ENCODE measurements at places on chromosomes 16 and 17.

DNA sequence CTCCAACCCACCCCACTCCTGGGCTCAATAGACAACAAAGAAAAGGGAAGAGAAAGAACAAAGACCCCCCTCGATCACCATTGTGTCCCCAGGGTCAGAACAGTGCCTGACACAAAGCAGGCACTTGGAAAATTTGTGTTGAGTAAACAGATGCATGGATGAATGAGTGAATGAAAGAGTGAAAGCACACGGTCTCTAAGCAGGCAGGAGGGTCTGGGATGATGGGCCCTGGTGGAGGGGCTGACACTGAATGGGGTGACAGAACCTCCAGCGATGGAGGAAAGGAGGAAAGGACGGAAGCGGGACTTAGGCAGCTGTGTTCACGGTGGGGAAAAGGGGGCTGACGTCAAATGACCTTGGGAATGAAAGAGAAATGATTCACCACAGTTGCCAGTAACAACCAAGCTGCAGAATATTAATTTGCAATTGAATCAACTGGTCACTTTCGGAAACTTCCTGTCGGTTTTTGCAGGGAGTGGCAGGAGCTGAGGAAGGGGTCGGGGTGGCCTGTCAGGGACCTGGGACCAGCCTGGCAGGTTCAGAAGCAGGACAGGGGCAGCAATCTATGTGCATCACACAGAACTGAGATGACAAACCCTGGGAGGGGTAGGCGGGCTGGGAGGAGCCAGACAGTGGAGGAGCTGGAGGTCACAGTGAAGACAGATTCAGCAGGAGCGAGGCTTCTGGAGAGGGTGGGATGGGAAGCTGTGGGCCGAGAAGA, 6.7 kb upstream of the GAST start:
- DNase-seq, result no peak

- no peak for DNase-seq
Observed at GRCh38 chr17:14605267-14605599, 304.4 kb downstream of the HS3ST3B1 start.

GRCh38 chr17:77849239-77849638, 109.3 kb upstream of the TNRC6C start:
- DNase-seq, result no peak

GRCh38 chr17:68033636-68034451, 1.7 kb upstream of the KPNA2 start:
- no peak for DNase-seq

DNA sequence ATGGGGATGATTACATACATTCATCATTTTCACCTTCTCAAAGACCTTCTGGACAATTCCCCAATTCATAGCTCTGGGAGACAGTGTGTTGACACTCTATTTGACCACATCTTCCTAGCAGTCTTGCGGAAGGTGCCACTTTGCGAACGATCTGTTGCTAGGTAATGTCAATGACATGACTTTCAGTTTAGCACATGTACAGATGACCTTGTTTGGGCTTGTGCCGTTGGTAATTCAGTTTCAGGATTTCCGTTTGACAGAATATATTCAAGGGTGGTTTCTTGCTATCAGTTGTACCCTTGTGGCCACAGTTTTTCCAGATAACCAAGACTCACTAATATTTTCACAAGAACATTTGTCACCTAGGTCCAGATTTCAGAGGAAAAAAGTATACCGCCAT, 478.2 kb downstream of the WWOX start:
- peak; percentile 1 for DNase-seq

DNA sequence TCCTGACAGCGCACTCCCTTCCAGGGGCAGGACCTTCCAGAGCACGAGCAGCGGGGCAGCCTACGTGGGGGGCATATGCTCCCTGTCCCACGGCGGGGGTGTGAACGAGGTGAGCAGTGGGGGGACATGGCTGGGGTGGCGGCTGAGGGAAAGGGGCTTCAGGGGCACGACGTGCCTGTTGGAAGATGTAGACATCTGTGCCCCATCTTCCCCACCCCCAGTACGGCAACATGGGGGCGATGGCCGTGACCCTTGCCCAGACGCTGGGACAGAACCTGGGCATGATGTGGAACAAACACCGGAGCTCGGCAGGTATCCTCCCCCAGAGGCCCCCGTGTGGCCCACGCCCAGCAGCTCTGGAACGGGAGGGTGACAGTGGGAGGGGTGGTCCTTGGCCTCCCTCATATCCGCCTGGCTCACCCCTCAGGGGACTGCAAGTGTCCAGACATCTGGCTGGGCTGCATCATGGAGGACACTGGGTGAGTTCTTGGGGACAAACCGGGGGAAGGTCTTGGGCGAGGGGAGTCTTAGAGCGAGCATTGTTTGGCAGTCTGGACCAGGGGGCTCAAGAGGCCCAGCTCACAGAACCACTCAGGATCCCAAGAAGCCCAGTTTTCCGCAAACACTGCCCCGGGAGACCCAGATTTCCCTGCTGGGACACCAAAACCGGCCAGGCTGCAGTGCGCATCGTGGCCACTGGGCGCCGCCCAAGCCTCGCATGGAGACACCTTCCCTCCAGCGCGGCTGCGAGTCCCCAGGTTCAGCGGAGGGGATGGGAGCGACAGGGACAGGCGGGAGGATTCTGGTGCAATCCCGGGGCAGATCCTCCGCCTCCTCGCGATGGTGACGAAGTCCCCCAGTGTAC, 15.7 kb downstream of the ADAM11 start:
- DNase-seq, result peak; percentile 83

- no peak for DNase-seq
Observed at GRCh38 chr17:41860254-41860931, 4.8 kb downstream of the KLHL11 start.

GRCh38 chr17:72119077-72119872, 1.5 kb upstream of the SOX9 start:
- DNase-seq, result no peak

- no peak for DNase-seq
Observed at GRCh38 chr17:41565338-41565737, 6.5 kb downstream of the KRT9 start.

DNA sequence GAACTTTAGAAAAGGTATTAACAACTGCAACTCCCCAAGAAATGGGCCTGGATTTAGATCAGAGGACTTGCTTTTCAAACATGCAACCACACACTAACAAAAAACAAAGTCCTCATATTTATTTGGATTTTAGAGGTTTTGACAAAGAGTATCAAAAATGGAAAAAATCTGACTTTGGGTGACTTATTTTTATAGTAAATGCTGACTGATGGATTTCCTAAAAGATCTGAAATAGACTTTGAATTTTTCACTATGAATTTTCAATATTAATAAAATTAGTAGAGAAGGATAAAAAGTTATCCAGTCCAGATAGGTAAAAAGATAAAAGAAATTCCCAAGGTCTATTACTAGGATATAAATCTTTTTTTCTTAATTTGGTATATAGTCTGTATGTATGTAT, 253.5 kb downstream of the KCNJ2 start:
- no peak for DNase-seq

- no peak for DNase-seq
Observed at GRCh38 chr17:45672301-45672700, 111.8 kb upstream of the CRHR1 start.

- DNase-seq, result no peak
Observed at GRCh38 chr17:5630434-5630833, 46.1 kb upstream of the NLRP1 start.

GRCh38 chr16:57235128-57236021, 9.7 kb upstream of the ARL2BP start:
- DNase-seq, result peak; percentile 12

- no peak for DNase-seq
Observed at GRCh38 chr16:74480150-74481029, 59.1 kb upstream of the CLEC18B start.

DNA sequence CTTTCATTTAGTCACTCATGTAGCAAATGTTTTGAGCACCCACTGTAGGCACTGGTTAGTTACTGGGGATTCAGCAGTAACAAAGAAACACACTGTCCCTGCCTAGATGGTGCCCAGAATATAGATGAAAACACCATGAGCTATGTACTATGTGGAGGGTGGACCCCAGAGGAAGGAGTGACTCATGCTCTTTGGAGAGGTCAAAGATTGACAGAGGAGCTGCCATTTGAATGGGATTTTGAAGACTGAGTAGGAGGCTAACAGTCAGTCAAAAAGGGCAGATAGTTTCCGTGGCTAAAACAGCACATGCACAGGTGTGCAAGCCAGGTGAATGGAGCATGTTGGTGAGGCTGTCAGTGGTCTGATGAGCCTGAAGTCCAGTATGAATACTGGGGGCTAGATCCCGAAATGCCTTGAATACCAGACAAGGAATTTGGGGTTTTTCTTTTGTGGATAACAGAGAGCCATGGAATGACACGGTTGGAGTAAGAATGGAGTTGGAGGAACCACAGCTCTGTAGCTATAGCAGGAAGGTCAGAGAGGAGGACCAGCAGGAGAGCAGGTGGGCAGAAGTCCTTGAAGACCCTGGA, 6.1 kb downstream of the IL21R start:
- DNase-seq, result peak; percentile 76

- DNase-seq, result no peak
Observed at GRCh38 chr17:28977659-28978355, 26.5 kb upstream of the PHF12 start.

- no peak for DNase-seq
Observed at GRCh38 chr16:60073376-60073775, 1339.3 kb upstream of the GOT2 start.

DNA sequence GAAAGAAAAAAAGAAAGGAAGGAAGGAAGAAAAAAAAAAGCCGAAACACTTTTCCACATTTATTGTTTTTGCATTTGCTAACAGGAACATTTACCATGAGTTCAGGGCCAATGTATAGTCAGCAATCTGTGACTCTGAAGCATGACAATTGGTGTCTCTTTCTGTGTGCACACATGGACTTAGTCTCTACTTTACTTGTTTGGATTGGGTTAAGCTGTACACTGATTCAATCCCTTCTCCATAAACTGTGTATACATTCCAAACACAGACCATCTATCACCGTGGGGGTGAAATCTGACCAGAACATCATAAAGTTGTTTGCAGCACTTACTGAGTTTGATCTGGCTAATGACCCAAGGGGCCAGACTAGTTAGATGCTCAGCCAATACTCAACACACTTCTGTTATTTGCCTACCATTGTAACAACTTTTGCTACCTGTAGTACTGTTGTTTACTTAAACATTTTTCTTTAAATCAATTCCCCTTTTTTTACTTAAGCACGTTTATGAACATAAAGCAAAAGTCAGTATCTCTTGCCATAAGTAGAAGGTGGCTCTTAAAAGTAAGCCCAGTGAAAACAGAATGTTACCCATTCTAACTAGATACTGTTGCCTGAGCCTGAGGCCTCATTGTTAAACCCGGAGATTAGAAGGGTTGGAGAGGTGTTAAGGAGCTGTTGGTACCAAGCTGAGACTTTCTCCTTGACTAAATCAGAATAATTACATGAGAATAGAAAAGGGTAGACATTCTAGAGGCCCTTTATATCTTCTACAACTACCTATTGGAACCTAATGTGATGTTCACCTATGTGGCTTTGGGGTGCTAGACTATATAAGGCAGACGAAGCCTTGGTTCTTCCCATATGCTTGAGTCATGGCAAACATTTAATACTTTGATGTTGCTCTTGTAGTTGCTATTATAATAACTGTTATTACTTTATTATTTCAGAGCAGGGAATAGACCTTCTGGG, 41.8 kb downstream of the SCNN1B start:
- no peak for DNase-seq

DNA sequence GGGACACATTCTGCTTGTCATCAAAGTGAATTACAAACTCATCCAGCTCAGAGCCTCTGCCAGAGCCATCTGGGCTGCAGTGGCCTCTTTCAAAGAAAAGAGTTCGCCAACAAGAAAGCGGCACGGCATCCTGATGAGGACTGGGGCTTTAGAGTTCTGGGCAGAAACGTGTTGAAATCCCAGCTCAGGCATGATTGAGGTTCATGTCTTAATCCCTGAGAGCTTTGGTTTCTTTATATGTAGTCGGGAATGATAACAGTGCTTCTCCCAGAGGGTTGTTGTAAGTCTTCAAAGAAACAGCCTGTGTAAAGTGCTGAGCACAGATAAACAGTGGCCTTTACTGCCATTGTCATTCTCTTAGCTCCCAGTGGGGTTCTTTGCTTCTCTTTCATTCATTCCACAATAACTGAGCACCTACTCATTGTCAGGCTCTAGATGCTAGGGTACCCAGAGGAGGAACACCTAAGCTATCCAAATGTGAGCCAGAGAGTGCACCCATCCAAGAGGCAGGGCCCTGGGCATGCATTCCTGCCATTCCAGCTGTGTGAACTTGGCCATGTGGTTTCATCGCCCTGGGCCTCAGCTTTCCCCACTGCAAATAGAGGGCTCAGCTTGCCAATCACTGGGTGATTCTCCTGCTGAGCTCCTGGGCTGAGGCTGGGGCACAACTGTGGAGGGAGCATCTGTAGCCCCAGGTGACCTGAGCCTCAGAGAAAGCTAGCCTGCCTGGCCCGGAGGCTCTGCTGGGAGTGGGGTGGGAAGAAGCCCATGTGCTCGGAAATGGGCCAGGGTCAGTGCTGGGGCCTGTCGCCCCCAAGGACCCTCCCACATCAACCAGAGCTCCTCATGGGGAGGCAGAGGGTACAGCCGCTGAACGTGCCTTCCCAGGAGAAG, 38.3 kb upstream of the CRHR1 start:
- no peak for DNase-seq

DNA sequence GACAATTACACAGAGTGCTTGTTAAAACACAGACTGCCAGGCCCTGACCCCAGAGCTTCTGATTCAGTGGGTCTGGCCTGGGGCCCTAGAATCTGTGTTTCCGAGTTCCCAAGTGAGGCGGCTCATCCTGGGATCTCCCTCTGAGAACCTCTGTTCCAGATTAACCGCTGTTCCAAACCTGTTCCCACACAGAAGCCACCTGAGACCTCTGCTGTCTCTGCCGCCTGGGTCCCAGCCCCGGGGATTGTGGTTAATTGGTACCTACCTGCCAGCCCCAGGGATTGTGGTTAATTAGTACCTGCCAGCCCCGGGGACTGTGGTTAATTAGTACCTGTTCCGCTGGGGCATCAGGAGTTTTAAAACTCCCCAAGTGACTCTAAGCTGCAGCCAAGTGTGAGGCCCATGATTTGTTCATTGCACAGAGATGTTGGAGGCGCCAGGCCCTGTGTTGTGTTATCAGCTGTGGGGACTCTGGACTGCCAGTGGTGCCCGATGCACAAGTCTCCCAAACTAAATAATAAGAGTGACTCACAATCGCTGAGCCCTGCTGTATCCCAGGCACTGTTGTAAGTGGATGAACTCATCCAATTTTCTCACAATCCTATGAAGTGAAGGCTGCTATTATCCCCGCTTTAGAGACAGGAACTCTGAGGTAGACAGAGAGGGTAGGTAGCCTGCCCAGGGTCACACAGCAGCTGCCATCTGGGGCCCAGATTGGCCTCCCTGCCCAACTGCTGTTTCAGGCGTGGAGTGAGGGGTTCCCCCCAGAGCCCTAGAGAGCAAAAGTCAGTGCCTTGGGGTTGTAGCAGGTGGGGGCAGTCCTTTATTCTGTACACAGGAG, 219.7 kb downstream of the IRF8 start:
- no peak for DNase-seq

DNA sequence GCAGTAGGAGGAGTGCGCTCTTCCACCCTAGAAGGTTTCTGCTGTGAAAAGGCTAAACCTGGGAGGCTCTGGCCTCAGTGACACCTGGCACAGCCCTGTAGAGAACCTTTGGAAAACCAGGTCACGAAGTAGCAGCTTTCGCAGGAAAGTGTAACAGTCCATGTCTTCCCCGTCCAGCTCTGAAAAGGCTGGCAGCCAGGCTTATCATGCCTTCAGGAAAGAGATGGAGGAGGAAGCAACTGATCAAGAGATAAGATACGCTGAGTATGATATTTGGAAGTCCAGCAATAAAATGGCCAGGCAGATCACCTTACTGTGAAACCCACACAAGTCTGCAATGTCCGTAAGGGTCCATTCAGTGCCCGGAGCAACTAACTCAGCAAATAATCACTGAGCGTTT, 22.3 kb downstream of the TUBD1 start:
- DNase-seq, result no peak

- DNase-seq, result no peak
Observed at GRCh38 chr17:49738456-49739163, 25.3 kb downstream of the FAM117A start.

Data from CD4-positive, alpha-beta T cell treated with Interleukin-2 at 100 ng/mL for 4 hours (primary cell).